RCC 7860 (cell line): ENCODE measurements at places on chromosomes 6 and 20.

DNA sequence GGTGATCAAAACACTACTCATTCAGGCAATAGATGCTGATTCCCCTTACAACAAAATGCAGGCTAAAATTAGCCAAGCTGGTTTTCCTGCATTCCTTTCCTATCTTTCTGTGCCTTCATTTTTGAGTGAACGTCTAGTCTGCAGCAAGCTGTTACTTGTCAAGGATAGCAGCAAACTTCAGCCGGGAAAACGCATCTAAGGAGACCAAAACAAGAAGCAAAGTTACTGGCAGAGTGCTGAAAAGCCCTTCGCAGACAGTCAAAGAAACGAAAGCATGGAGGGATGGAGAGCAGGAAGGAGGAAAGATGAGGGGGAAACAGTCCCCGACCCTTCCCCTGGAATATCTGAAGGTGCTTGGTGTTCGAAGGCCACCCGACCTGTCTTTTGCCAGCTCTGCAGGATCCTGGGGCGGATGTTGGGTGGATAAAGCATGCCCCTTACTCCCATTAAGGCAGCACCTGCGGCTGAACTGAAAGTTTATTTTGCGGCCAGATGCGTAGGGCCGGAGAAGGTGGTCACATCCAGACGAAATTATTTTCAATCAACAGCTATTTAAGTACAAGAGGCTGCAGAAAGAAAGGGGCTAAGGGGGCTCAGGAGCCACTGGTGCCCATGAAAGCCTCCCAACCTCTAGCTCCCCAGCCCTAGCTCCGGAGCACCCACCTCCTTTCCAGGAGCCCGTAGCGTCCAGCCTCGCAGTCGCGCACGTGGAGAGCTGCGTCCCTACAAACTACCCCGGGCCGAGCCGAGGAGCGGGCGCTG is 538 bp downstream of the FERMT1 start:
- no peak for DNase-seq

DNA sequence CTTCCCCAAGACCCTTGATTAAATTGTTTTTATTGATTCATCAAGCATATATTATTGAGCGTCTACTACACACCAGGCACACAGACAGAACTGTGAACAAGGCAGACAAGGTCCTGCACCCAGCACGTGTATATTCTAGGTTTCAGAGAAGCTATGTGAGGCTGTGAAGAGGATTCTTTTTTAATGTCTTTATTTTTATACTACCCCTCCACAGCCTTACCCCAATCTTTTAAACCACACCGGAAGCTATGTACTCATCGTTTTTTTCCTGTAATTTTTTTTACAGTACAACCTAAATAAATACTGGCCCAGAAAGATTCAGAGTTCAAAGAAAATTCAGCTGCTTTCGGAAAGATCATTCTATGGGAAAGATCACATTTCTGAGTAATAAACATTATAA is 10.0 kb downstream of the SGK1 start:
- DNase-seq, result no peak

DNA sequence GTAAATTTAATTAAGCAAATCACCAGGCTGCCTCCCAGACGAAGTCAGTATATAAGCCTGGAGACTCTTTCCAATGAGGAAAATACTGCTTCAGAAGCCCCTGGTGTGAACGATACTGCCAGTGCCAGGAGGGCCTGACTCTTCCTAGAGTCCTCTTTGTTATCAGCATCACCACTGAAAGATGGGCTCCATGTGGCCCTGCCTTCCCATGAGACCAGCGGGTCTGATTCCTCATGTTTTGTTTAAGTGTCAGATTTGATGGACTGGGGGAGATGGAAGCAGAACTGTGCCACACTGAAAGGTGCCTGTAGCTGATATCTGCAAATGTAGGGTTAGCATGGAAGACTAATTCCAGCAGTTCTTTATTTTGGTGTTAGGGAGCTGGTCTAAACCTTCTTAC is 7.9 kb downstream of the NQO2 start:
- DNase-seq, result no peak

GRCh38 chr6:43081043-43081442 is 4.9 kb downstream of the PTK7 start:
- DNase-seq, result no peak

DNA sequence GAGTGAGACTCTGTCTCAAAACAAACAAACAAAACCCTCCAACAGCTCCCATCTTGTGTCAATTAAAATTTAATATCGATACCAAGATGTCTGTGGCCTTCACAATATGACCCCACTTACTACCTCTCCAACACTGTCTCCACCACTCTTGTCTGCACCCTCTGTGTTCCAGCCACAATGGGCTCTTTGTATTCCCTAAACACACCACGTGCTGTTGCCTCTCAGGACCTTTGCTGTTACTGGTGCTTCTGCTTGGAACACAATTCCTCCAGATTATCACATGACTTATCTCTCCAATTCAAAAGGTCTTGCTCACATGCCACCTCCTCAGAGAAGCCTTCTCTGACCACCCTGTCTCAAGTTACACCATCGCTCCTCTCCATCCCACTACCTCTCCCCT is 6.0 kb upstream of the HCK start:
- no peak for DNase-seq

DNA sequence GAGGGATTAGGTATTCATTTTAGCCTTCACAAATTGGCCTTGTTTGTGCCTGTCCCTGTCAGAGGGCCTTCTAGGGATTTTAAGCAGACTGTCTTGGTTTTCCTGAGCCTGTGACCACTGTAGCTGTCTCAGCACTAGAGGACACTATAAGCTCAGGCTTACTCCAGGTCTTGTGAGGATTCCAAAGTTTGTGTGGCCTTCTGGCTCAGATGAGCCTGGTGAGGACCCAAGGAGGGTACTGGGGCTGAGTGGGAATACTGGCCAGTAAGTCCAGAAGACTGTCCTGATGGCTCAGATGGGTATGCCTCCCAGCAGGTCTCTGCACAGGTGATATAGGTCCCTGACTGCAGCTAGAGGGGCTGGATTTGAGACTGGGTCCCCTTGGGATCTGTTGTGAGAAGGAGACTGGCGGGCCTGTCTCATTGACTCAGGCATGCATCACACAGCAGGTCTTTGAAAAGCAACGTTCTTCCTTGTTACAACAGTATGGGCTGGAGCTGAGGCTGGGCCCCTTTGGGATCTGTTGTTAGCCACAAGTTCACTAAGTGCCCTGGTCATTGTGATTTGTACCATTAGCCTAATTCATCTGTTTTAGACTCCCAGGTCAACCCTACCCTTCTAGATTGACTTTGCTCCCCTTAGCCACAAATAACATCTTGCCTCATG is 26.3 kb upstream of the TFB1M start:
- no peak for DNase-seq

DNA sequence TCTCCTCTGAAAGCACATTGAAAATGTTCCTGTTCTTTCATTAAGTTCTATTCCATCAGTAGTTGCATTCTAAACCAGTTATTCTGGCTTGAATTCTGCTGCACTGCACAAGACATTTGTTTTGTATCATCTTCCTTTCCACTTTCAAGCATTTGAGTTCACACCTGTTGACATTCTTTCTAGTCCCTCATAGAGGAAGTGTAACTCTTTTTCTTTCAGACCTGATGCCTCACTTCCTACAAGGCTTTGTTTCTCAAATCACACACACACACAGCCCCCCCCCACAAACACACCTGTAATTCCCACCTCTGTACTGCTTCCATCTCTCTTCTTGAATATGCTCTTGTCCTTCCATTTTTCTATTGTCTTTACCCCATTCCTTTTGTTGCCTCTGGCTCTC is 50.9 kb downstream of the CCN2 start:
- no peak for DNase-seq
